ENCODE measurements at places on chromosomes 6 and 20. TPM values are rescaled to one million over a fixed set of nuclear protein-coding genes. Genes with fewer than 3 reads are reported as not detected.
A peak's percentile ranks its signal among the peaks of the same experiment; 100 is the strongest.

The OPRM1 gene
- not detected for total RNA-seq

DNA sequence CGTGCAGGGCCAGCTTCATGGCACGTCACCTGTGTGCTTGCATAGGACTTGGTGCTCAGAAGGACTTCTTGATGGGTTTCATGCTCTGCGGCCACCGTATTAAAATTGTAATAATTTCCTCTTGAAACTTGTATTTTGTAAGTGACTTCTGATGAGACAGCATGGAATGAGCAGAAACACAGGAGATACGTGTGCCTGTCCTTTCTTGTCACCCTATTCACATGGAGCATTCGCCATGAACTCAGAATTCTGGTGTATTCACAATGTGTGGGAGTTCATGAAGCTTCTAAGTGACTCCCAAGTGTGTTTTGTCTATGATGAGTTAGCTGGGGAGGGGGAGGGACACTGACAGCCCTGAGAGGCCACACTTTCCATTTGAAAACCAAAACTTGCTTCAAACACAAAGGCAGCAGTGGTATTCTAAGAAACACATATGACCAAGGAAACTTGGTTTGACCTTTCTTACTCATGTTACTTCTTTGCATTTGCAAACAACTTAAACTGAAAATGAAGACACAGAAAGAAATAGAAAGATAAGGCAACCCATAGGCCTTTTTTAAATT, 92.1 kb upstream of the NEDD9 start:
- peaks cover 11% of the 10 kb centered on the region for H3K27me3 ChIP-seq
- peaks cover 1% of the 10 kb centered on the region for H3K36me3 ChIP-seq
- DNase-seq, result no peak
- H3K27ac ChIP-seq, result no peak overlapping the region

The CGA gene
- total RNA-seq, result 5.5 TPM

DNA sequence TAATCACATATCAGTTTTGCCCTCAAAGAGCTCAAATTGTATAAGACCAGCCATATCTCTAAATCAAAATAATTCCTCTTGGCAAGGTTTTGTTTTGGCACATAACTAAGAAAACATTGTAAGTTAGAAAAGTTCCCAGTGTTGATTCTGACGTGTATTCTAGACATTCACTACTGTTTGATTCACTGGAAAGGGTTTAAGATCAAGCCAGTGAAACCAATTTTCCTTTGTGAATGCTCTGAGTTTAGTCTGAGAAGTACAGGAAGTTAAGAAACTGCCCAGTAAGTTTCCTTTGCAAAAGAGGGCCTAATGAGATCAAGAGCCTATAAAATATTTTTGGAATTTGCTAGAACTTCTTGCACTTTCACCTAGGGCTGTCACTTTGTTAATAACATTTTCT, 143.0 kb downstream of the FNDC1 start:
- no peak overlapping the region for H3K27ac ChIP-seq
- no peak overlapping the region for H3K4me3 ChIP-seq
- H3K4me1 ChIP-seq, result no peaks in the 10 kb centered on the region
- peaks cover 4% of the 10 kb centered on the region for H3K27me3 ChIP-seq
- DNase-seq, result no peak
- H3K36me3 ChIP-seq, result no peaks in the 10 kb centered on the region

The BTBD9 gene
- 25.6 TPM for total RNA-seq

GRCh38 chr6:144482142-144482541, 197.0 kb downstream of the UTRN start:
- no peak overlapping the region for H3K4me3 ChIP-seq
- no peaks in the 10 kb centered on the region for H3K27me3 ChIP-seq
- H3K4me1 ChIP-seq, result peaks cover 8% of the 10 kb centered on the region
- H3K27ac ChIP-seq, result no peak overlapping the region
- DNase-seq, result peak; percentile 22
- peaks cover 27% of the 10 kb centered on the region for H3K36me3 ChIP-seq

DNA sequence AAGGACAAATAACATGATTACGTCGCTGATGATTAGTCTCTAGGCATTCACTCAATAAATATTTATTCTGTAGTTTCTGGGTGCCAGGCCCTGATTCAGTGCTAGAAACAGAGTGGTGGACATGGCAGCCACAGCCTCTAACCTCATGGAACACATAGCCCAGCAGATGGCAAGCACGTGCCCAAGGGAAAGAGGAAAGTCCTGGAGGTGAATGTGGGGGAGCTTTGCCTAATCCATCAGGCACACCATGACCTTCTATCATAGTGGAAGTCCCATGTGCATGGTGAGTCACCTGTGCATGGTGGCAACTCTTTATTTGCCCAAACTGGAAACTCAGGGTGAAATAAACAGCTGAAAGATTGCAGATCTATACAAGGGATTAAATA, 143.0 kb upstream of the TNFAIP3 start:
- DNase-seq, result no peak
- H3K4me3 ChIP-seq, result no peak overlapping the region
- H3K27me3 ChIP-seq, result peaks cover 10% of the 10 kb centered on the region
- no peaks in the 10 kb centered on the region for H3K36me3 ChIP-seq

- H3K27ac ChIP-seq, result peak overlapping the region; percentile 12
- H3K4me3 ChIP-seq, result no peak overlapping the region
- H3K4me1 ChIP-seq, result peaks cover 31% of the 10 kb centered on the region
- no peaks in the 10 kb centered on the region for H3K36me3 ChIP-seq
- no peak for DNase-seq
- peaks cover under 1% of the 10 kb centered on the region for H3K27me3 ChIP-seq
Observed at GRCh38 chr6:7684843-7685242, 41.1 kb upstream of the BMP6 start.

DNA sequence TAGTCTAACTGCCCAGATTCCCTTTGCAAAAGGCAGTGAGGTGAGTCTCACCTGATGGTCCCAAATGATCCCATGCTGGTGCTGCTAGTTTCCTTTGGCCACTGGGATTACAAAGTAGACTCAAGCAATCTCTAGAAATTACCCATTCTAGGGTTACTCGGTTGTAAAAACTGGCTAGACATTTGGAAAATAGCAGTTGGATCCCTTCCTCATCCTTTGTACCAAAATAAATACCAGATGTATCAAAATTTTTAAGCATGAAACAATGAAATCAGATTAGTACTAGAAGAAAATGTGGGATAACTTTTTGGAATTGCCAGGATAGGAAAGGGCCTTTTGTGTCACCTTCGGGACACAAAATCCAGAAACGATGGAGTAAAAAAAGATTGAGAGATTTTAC, 112.9 kb upstream of the TOP1 start:
- H3K4me3 ChIP-seq, result no peak overlapping the region
- H3K36me3 ChIP-seq, result no peaks in the 10 kb centered on the region
- DNase-seq, result no peak
- no peaks in the 10 kb centered on the region for H3K27me3 ChIP-seq
- H3K4me1 ChIP-seq, result no peaks in the 10 kb centered on the region
- no peak overlapping the region for H3K27ac ChIP-seq

DNA sequence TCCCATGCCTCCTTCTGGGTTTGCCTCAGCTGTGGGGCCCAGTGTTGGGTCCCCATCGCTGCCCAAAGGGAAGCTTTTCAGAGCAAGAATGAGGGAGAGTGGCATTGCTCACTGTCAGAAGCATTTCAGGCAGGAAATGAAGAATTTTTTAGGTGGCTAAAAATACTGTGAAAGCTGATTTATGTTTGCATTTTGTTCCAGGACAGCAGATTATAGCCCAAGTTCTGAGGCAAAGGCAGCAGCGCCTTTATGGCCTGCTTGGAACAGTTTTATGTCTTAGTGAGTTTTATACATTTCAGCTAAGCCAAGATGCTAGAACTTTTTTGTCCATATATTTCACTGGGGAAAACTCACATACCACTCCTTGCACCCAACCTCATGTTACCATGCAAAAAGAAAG, 4.3 kb upstream of the CCDC167 start:
- no peak for DNase-seq
- no peaks in the 10 kb centered on the region for H3K36me3 ChIP-seq
- H3K4me3 ChIP-seq, result no peak overlapping the region
- H3K27me3 ChIP-seq, result peaks cover 2% of the 10 kb centered on the region
- H3K27ac ChIP-seq, result no peak overlapping the region

- DNase-seq, result peak; percentile 71
- no peak overlapping the region for H3K27ac ChIP-seq
- H3K4me3 ChIP-seq, result no peak overlapping the region
- peaks cover 2% of the 10 kb centered on the region for H3K36me3 ChIP-seq
- no peaks in the 10 kb centered on the region for H3K4me1 ChIP-seq
Observed at GRCh38 chr20:36199345-36200257, 36.7 kb upstream of the AAR2 start.

- no peaks in the 10 kb centered on the region for H3K27me3 ChIP-seq
- H3K36me3 ChIP-seq, result peaks cover 27% of the 10 kb centered on the region
- H3K4me1 ChIP-seq, result peaks cover 10% of the 10 kb centered on the region
Observed at GRCh38 chr6:75882734-75883133, 133.7 kb downstream of the MYO6 start.

All from progenitor cell of endocrine pancreas (in vitro differentiated cells).